Aorta (tissue), 5 donors: ENCODE measurements at places on chromosomes 7 and 10. TPM values are rescaled to one million over a fixed set of nuclear protein-coding genes. Genes with fewer than 3 reads are reported as not detected.

Gene KIAA1549
- total RNA-seq = 2.8 TPM

Gene KCNIP2
- total RNA-seq = 9.0 TPM

Gene CCDC3
- 119 TPM for total RNA-seq

Gene UPK3BL2
- total RNA-seq = 41.7 TPM

Gene NUDCD3
- 111 TPM for total RNA-seq

Gene AEBP1
- 1,098 TPM for total RNA-seq

Gene SEMA4G
- 1.5 TPM for total RNA-seq

Gene TMEM176B
- total RNA-seq = 34.3 TPM

Gene UNCX
- total RNA-seq = not detected

Gene CYP3A4
- total RNA-seq = not detected

Gene CDCA7L
- total RNA-seq = 7.2 TPM

Gene ANTXRL
- not detected for total RNA-seq

Gene PHYHIPL
- 0.19 TPM for total RNA-seq

Gene HECW1
- 1.0 TPM for total RNA-seq

Gene PAX4
- total RNA-seq = not detected

Gene CTAGE4
- total RNA-seq = 4.3 TPM

Gene PRDX3
- total RNA-seq = 81.8 TPM

Gene RNF148
- 1.5 TPM for total RNA-seq

Gene PODXL
- 27.3 TPM for total RNA-seq

Gene CRYGN
- 1.7 TPM for total RNA-seq

Gene CPN1
- not detected for total RNA-seq

Gene RP9
- 9.4 TPM for total RNA-seq

Gene GDF2
- total RNA-seq = not detected

Gene CTTNBP2
- total RNA-seq = 29.6 TPM

Gene SPACDR
- 2.0 TPM for total RNA-seq

Gene CLDN4
- total RNA-seq = 0.19 TPM

Gene KIF11
- total RNA-seq = 0.65 TPM

Gene OGDHL
- not detected for total RNA-seq

Gene ELAPOR2
- total RNA-seq = 23.7 TPM

Gene SEMA3E
- 35.0 TPM for total RNA-seq

Gene FEZF1
- not detected for total RNA-seq

Gene TMEM26
- total RNA-seq = 0.62 TPM

Gene FAM221A
- total RNA-seq = 8.5 TPM

Gene SFRP5
- 3.7 TPM for total RNA-seq

Gene OR9A2
- 0.48 TPM for total RNA-seq

Gene RINT1
- 16.6 TPM for total RNA-seq

Gene OPN4
- 0.36 TPM for total RNA-seq

Gene HIP1
- total RNA-seq = 87.9 TPM

Gene TFPI2
- 5.8 TPM for total RNA-seq

Gene CHN2
- 7.6 TPM for total RNA-seq

Gene NFKB2
- 48.4 TPM for total RNA-seq

Gene PRTFDC1
- total RNA-seq = 9.2 TPM
